ENCODE measurements at places on chromosomes 16 and 17.

DNA sequence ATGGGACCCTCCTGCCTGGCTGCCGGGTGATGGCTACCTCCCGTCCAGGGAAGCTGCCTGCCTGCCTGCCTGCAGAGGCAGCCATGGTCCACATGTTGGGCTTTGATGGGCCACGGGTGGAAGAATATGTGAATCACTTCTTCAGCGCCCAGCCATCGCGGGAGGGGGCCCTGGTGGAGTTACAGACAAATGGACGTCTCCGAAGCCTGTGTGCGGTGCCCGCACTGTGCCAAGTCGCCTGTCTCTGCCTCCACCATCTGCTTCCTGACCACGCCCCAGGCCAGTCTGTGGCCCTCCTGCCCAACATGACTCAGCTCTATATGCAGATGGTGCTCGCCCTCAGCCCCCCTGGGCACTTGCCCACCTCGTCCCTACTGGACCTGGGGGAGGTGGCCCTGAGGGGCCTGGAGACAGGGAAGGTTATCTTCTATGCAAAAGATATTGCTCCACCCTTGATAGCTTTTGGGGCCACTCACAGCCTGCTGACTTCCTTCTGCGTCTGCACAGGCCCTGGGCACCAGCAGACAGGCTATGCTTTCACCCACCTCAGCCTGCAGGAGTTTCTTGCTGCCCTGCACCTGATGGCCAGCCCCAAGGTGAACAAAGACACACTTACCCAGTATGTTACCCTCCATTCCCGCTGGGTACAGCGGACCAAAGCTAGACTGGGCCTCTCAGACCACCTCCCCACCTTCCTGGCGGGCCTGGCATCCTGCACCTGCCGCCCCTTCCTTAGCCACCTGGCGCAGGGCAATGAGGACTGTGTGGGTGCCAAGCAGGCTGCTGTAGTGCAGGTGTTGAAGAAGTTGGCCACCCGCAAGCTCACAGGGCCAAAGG is 36.8 kb downstream of the NLRC5 start:
- no peak for DNase-seq

- no peak for DNase-seq
These were observed 23.5 kb downstream of the TBX4 start for GRCh38 chr17:61475726-61476125.

DNA sequence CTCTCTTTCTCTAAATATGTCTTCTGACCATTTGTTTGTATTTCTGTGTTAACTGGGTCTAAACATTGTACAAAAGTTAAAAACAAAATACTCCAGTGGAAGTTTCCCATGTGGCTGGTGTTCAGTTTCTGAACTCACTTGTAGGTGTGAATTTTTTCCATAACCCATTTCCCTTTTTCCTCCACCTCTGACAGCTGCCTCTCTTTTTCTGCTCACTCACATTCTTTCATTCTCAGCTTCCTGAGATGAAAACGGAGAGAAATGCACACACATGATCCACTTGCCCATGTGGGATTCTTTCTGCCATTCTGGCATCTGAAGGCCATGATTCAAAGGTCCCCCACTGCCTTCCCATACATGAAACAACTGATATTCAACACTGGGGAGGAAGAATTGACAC is 41.1 kb upstream of the ACSM2B start:
- DNase-seq: no peak

DNA sequence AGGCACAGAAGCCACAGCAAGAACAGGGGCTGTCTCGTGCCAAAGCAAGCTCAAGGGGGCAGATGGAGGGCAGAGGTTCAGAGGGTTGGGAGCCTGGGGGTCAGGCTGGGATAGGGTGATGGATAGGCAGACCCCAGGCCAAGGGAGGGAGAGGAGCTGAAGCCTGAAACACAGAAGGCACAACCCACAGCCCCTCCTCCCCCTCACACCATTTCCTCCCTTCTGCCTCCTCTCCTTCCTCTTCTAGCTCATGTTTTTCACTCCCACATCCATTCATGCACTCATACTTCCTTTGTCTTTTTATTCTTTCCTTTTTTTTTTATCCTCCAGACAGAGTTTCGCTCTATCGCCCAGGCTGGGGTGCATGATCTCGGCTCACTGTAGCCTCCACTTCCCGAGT is 61.1 kb downstream of the SOCS1 start:
- no peak for DNase-seq

DNA sequence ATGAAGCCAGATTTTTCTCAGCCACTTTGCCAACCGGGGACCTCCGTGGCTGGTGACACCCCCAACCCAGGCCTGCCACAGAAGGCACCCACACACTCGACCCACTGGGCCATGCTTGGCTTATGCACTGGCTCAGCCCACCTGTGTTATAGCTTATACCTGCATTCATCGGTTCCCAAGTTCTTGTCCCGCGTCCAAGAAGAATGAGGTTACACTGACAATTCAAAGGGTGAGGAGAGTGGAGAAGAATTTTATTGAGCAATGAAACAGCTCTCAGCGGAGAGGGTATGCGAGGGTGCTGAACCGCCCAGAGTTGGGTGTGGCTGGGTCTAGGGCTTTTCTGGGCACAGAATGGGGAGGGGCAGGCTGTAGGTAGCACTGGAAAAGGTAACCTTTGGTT is 22.2 kb upstream of the CDH15 start:
- no peak for DNase-seq

- no peak for DNase-seq
These were observed 3.0 kb upstream of the NRN1L start for GRCh38 chr16:67881621-67882161.

DNA sequence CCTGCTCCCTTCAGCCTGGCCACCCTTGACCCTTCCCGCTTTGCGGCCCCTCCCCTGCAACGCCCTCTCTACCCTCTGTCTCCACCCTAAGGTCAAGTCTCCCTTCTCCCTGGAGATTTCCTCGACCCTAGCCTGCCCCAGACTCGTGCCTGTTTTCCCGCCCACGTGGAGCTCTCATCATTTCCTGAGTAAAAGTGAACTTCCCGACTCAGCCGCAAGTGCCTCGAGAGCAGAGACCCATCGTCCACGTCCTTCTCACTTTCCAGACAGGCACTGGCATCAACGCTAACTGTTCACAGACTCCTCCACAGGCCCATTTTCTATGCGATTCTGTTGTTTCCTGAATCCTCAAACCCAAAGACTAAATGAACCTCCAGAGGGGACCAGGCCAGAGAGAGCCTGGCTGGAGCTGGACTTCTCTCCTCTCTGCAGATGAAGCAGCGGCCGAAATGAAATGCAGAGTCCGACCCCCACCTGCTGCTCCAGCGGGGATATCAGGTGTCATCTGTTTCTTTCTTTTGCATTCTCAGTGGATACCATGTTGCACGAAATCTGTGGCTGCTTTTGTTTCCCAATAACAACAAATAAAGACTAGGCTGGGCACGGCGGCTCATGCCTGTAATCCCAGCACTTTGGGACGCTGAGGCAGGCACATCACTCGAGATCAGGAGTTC is 52.5 kb downstream of the RTN4RL1 start:
- DNase-seq: no peak

GRCh38 chr16:12802661-12803060 is 1.0 kb downstream of the CPPED1 start:
- DNase-seq: no peak

GRCh38 chr17:74839990-74840852 is 19.5 kb downstream of the GRIN2C start:
- DNase-seq: no peak

DNA sequence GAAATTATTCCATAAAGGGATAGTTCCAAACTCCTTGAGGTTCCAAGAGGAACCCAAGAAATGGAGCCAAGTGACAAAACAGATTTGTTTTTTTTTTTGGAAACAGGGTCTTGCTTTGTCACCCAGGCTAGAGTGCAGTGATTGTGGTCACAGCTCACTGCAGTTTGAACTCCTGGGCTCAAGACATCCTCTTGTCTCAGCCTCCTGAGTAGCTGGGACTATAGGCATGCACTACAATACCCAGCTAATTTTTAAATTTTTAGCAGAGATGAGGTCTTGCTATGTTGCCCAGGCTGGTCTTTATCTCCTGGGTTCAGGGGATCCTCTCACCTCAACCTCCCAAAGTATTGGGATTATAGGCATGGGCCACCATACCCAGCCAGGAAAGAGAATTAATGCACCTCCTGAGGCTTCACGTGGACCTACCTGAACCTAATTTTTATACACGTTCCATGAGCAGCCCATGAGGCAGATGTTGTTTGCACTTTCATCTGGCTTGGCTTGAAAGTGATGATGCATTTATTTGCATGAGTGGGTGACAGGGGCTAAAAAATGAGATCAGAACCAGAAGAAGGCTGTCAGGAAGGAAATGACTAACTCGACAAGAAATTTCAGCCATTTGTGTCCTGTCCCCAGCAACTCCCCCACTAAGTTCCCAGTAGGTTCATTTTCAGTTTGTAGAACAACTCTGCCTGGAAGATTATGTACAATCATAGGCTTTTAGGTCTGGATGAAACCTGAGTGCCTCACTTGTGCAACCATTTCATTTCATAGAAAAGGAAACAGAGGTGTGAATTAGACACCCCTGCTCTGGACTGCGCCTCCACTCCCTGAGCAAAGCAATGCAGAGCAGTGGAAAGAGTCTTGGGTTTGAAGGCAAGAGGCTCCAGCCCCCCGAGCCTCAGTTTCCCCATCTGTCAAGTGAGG is 10.3 kb upstream of the IRF8 start:
- DNase-seq: peak; percentile 55

GRCh38 chr16:26078716-26079355 is 387.1 kb downstream of the HS3ST4 start:
- no peak for DNase-seq

GRCh38 chr17:71024172-71024571 is 854.8 kb downstream of the KCNJ2 start:
- DNase-seq: no peak

DNA sequence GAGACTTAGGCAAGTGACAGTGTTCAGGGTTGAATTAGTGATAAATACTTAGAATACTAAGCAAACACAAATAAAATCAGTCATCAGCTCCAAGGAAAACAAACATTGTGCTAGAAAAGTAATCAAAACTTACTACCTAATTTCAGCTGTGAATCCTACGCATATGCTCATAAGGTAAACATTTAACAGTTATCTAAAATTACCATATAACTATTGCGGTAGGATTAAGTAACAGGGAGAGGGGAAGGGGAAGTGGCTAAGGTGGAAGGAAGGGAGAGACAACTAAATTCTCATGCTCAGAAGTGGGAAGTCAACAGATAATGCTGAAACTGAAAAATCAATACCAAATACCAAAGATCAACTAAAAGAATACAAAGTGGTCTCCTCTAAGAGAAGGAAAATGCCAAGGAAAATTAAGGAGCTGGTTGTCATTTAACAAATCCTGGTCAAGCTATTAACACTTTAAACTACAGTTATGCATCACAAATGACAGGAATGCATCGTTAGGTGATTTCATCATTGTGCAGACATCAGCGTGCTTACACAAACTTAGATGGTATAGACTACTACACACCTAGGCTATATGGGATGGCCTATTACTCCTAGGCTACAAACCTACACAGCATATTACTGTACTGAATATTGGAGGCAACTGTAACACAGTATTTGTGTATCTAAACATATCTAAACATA is 20.0 kb downstream of the USP32 start:
- DNase-seq: no peak

DNA sequence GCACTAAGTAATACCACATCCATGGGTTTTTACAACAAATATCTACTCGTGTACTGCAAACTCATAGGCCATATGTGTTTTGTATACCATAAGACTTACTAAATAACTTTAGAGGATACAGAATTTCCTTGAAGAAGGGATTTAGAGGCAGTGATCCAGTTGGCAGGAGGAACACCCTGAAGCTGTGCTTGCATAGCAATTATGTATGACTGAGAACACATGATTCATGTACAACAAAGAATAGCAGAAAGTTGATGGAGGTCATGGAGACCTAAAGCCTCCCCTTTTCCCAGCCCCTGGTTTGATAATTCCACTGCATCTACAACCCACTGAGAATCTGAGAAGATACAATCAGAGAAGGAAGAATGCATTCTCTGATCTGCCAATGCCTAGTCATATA is 83.8 kb upstream of the PMFBP1 start:
- no peak for DNase-seq

DNA sequence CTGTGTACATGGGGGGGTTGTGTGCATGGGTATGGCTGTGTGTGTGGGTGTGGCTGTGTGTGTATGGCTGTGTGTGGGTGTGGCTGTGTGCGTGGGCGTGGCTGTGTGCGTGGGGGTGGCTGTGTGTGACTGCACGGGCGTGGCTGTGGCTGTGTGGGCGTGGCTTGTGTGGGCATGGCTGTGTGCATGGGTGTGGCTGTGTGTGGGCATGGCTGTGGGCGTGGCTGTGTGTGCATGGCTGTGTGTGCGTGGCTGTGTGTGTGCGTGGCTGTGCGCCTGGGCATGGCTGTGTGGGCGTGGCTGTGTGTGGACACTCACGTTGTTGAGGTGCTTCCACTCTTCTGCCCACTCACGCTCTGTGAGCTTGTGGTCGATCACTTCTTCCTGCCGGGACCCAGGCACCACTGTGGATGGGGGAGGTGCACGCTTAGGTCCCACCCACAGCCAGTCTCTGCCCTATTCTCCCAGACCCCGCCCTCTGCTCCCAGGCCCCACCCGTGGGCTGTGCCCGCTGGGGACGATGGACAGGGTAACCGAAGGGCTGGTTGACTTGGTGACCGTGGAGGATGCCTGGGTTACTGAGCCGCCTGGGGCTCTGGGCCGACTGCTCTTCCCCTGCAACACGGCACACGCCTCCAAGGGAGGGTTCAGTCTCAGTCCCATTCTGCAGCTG is 16.0 kb upstream of the PABPN1L start:
- DNase-seq: no peak

DNA sequence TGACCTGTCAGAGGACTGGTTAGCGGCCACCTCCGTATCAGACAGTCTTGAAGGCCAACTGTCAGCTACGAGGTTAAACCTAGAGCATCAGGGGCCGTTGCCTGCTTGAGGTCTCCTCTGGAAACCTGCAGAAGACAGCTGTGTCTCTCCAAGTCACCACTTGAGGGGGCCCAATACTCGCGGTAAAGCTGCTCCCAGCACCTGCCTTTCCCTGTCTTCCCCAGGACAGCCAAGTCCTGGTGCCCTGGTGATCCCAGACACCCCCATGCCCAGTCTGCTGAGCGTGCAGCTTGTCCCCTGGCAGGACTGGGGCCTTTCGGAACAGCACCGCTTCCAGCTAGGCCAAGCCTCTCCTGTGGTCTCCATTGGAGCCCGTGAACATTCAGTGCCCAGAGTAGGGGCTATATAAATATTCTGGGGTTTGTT is 80.1 kb downstream of the DNAH17 start:
- DNase-seq: peak; percentile 83

GRCh38 chr16:66447491-66447890 is 20.4 kb downstream of the BEAN1 start:
- DNase-seq: no peak

All from RWPE1 (cell line).